ENCODE measurements at places on chromosomes 12 and 14.

DNA sequence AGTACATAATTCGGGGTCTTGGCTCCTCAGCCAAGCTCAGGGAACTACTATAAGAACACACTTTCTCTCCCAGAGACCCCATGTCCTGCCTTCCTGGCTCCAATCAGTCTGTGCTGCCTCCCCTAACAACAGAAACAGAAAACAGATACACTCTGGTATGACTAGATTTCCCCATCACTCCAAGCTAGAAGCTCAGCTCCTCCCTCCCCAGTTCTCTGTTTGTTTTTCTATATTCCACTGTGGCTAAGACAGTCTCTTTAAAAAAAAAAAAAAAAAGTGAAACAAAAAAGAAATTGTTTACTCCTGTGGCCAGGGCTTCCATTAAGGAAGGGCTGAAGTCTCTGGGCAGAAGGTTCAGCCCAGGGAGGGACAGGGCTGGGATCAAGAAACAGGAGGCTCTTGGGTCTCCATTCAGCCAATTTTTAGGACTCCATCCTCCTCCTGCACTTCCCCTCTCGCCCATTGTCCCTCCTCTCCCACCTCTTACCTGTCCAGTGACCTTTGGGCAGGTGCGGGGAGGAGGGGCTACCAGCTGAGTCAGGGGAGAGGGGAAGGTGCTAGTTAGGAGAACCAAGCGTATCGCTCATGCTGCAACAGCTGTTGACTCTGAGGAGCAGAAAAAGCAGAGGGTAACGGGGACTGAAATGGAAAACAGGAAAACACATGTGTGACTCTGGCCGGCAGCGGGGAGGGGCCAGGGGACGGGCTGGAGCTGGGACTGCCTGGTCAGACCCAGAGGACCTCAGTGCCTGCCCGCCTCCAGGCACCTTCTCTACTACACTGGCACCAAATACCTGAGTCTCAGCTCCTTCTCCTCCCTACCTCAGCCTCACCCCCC lies 4.1 kb upstream of the SLC7A7 start:
- DNase-seq, result no peak

GRCh38 chr12:26198742-26199141 lies 3.4 kb downstream of the SSPN start:
- no peak for DNase-seq

- DNase-seq, result no peak
These were observed 58.7 kb downstream of the ST8SIA1 start for GRCh38 chr12:22275843-22276242.

- no peak for DNase-seq
These were observed 55.8 kb upstream of the OR6J1 start for GRCh38 chr14:22699801-22700564.

DNA sequence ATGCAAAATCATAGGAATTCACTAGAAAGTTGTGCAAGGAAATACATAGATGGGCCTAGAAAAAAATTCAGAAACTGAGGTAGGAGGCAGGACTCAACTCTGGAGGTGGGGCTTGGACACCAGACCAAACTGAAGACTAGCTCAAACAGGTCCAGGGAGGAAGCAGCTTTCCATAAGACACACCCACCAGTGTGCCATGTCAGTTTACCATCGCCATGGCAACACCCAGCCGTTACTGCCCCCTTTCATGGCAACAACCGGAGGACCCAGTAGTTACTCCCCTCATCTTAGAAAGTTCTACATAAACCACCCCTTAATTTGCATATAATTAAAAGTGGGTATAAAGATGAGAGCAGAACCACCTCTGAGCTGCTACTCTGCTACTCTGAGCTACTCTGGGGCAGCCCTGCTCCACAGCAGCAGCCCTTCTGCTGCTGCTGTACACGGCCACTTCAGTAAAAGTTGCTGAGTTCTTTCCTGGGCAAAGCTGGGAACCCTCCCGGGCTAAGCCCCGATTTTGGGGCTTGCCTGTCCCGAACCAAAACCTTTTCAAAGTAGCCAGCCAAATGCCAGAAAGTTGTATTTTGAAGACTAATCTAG lies 30.8 kb upstream of the NINJ2 start:
- no peak for DNase-seq

DNA sequence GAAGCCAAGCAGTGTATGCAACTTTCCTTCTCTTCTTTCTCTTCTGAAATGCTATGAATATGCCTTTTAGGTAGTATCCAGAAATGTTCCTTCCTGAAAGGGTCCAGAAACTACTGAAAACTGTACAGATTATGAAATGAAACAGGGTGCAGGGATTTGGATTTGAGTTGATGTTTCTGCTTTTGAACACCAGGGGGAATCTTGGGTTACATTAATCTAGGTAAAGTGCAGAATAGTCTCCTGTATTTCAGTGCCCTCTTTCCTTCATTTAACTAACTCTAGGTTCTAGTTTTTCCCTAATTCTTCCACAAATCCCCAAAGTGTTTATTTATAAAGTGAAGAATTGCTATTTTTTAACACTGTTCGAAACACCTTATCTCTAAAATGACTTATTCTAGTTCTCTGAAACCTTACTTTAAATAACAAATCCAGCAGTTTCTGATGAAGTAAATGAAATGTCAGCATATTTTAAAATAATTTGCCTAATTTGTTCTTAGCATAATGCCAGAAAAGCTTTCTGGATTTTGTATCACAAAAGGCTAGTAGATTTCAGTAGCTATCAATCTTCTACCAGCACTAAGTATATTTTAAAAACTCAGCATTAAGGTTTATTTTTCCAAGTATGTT lies 111.9 kb downstream of the LRRK2 start:
- no peak for DNase-seq

DNA sequence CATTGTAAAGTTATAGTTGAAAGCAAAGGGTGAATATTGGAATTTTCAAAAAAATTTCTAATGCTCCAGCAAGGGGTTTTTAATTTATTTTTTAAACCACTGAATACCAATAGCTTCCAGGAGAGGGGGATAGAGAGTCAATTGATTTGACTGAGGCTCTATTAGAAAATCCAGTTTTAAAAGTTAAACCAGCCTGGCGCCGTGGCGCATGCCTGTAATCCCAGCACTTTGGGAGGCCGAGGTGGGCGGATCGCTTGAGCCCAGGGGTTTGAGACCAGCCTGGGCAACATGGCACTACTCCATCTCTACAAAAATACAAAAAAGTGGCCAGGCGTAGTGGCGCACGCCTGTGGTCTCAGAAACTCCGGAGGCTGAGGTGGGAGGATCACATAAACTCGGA lies 150.1 kb downstream of the SLC38A4 start:
- no peak for DNase-seq

GRCh38 chr12:124191024-124191359 lies 103.9 kb upstream of the RFLNA start:
- DNase-seq, result no peak

DNA sequence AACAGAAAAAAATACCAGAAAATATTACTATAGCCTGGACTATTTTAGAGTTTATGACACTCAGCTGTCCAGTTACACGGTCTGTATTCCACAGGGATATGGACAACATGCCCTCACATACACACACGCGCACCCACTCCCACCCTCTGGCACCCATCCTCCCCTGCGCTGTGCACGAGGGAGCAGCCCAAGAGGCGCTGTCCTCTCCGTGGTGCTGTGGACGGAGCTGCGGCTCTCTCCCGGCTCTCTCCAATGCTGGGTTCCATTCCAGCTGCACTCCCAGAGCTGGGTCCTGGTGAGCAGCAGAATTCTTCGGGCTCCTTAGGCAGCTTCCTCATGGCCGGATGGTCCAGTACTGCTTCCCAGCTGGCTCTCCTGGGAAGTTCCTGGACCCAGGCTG lies 6.0 kb upstream of the NGB start:
- no peak for DNase-seq

- DNase-seq, result no peak
These were observed 1.7 kb upstream of the EIF4B start for GRCh38 chr12:53004582-53004981.

GRCh38 chr14:101623685-101624444 lies 62.6 kb downstream of the DIO3 start:
- no peak for DNase-seq

DNA sequence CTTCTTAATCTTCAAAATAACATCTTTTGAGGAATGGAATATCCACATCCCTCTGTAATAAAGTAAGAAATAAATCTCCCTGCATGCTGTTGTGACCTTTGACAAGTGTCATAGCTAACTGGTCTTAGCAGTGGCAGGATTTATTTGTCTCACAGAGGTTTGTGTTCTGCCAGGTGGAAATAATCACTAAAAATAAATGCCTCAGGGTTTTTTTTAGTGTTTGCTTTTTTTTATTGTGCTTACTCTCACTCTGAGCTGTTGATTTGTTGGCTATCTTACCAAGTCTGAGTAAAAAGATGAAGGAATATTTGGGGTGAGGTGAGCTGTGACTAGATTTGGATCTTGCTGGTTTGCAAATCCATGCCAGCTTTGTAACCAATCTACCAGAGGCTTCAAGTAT lies 285.4 kb downstream of the ALG10B start:
- no peak for DNase-seq

GRCh38 chr14:50974118-50974517 lies 29.8 kb upstream of the PYGL start:
- no peak for DNase-seq

- DNase-seq, result no peak
These were observed 245.9 kb upstream of the DDHD1 start for GRCh38 chr14:53399057-53399456.

GRCh38 chr14:55873169-55873568 lies 245.0 kb upstream of the PELI2 start:
- no peak for DNase-seq

- DNase-seq, result no peak
These were observed 3.3 kb upstream of the KRT18 start for GRCh38 chr12:52945389-52946232.

GRCh38 chr14:88272390-88273269 lies 50.4 kb downstream of the KCNK10 start:
- DNase-seq, result no peak

DNA sequence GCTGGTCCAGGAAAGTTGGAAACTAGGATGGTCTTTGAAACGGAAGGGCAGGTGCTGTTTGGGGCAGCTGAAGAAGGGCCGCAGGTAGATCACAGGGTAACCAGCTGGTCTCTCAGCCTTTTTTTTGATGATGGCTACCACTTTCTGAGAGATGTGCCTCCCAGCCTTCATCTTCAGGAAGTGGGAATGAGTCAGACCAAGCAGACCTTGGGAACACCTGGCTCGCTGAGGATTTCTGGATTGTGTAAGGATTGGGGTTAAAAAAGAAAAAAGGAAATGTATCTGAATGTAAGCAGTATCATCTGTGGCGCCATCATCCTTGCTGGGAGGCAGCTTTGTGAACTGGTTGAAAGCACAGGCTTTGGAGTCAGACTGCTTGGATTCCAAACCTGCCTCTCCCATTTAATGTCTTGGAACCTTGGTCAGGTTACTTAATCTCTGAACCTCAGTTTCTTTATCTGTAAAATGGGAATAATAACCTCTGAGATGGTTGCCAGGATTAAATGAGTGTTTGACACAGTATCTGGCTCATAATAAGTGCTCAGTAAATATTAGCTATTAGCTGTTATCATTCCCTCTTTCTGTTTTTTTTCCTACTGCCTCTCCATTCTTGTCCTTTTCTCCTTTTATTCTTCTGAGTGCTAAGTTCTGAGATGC lies 1.7 kb downstream of the PRPF40B start:
- no peak for DNase-seq

DNA sequence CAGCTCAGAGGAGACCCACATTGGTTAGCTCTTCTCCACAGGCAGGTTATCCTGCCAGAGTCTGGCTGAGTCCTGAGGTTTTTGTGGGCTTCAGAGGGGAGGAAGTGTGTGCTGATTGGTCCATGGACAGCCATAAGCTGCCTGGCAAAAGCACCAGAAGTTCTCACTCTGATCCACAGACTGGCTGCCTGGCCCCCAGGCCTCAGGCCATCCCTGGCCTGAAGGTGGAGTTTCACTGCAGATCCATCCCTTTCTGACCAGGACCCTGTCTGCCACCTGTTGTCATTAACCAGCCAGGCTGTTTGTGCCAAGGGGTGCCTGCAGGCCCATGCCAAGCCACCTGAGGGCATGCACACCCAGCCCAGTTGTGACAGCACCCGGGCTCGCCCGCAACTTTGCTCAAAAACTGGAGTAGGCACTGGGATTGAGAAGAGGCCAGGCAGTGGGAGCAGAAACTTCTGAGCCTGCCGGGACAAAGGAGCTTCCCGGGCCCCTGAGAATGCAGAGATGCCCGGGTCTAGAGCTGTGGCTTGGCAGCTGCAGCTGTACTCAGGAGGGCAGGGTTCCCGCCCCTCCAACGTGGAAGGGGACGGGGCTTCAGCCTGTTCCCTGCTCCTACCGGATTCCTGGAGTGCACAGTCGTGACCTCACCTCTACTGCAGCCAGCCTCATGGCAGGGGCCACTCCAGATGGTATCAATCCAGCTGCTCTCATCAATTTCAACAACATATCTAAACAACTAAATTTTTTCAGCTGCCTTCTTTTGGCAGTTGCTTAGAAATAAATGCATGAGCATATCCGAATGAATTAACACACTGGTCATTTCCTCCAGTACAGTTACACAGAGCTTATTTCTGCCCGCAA lies 1277.3 kb downstream of the SLC16A7 start:
- DNase-seq, result no peak

- DNase-seq, result no peak
These were observed 36.3 kb downstream of the RPS29 start for GRCh38 chr14:49549881-49550280.

DNA sequence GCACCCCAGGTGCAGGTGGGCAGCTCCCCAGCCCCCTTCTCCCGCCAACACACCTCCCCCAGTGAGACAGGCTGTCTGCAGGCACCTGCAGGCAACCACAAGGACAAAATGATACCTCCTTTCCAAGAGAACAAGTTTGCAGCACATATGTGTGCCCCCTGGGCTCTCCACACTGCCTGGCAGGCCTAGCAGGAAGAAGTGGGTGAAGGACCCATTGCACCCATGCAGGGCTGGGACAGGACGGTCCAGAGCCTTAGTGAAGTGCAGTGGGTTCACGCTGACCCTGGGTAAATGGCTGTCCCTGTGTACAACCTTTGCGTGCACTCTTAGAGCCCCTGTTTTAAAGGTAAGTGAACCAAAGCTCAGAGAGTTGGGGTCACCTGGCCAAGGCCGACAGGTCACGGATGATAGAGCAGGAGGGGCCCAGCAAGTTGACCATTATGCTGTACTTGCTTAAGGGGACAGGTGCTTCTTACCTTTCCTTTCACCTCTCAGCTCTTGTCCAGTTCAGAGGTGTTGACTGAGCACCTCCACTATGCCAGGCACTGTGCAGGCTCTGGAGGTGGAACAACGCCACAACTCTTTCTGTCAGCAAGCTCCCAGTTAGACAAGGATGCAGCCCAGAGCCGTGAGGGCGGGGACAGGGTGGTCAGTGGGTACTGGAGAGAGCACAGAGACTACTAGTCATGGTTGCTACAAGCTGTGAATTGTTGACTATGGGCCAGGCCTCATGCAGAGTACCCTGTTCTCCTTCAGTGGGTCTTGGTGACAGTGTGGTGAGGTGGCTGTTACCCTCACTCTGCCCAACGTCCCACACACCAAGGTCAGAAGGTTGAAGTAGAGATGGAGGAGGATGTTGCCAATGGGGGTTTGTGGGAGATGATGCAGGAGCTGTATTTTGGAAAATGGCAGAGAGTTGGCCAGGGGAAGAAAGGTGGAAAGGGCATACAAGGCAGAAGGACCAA lies 125.9 kb downstream of the PAPOLA start:
- no peak for DNase-seq

GRCh38 chr12:91833780-91834359 lies 311.8 kb downstream of the BTG1 start:
- no peak for DNase-seq

GRCh38 chr12:13127444-13127843 lies 24.0 kb upstream of the GSG1 start:
- DNase-seq, result no peak

Data from stimulated activated CD8-positive, alpha-beta memory T cell treated with anti-CD3 and anti-CD28 coated beads, Interleukin-15, amount 100 ng/mL, for 24 hours (primary cell).